Nasal cavity respiratory epithelium epithelial cell of viscerocranial mucosa (primary cell): ENCODE measurements at places on chromosomes 4 and X. TPM values are rescaled to one million over a fixed set of nuclear protein-coding genes. Genes with fewer than 3 reads are reported as not detected.

The HSFX3 gene
- total RNA-seq: not detected in 2 replicates

The PROM1 gene
- 0.34 and 1.4 TPM in 2 replicates for total RNA-seq

The ALAS2 gene
- not detected in 2 replicates for total RNA-seq

The MCF2 gene
- total RNA-seq: 0.07 and 0.34 TPM in 2 replicates

The MUC7 gene
- not detected in 2 replicates for total RNA-seq

The DDX60 gene
- 7.5 and 13.5 TPM in 2 replicates for total RNA-seq

The TKTL2 gene
- total RNA-seq: not detected in 2 replicates

The TNIP3 gene
- total RNA-seq: 0.14 TPM in 1 of 2 replicates, not detected in the other

The DUSP9 gene
- 0.28 and 0.68 TPM in 2 replicates for total RNA-seq

The P2RY4 gene
- 0.07 TPM in 1 of 2 replicates, not detected in the other for total RNA-seq

The GAB3 gene
- total RNA-seq: under 0.01 TPM in 2 replicates
